ENCODE measurements at places on chromosomes 4 and X.

GRCh38 chr4:48258845-48259397 is 10.7 kb downstream of the TEC start:
- no peak for DNase-seq

- no peak for DNase-seq
These were observed 127.5 kb upstream of the RADX start for GRCh38 chrX:106484233-106484632.

- DNase-seq = no peak
These were observed 5.5 kb downstream of the CAMK2D start for GRCh38 chr4:113756005-113756410.

DNA sequence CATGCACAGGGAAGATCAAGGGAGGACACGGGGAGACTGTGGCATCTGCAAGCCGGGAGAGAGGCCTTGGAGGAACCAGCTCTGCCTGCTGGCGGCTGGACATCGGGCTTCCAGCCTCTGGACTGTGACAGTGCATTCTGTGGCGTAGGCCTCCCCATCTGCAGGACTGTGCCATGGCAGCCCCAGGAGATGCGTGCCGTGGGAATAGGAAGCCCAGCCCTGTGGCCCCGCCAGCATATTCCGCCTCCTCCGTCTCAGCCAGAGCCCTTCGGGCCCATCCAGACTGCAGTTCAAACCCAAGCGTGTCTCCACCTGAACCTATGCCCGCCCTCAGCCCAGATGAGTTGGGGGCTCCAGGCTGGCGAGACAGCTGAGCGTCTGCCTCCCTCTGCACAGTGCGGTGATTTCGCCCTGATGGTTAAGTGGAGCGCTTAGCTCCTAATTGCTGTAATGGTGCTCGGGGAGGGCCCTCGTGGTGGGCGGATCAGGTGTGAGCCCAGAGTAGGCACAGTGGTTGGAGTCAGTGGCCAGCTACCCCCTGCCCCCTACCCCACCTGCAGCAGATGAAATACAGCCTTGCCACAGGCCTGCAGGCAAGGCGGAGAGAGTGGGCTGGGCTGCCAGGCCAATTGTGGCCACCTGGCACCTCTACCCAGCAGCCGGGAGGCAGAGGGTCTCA is 133.9 kb downstream of the HMX1 start:
- DNase-seq = no peak

DNA sequence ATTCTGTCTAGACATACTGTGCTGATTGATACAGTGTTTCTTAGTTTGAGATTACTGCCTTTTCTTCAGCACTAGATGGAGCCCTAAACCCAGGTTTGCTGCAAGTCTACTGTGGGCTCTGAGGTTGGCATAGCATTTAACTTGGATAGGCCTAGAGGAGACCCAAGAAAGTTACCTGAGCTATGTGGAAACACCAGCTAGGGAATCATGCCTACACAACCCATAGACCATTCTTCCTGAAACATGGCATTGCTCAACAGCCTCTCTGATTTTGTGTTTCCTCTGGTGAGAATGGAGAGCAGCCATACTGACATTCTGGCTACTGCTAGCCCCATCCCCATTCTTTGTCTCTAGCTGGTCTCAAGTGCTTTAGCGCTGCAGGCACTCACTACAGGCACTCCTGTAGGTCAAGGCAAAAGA is 287.7 kb upstream of the PCDH18 start:
- DNase-seq = no peak

DNA sequence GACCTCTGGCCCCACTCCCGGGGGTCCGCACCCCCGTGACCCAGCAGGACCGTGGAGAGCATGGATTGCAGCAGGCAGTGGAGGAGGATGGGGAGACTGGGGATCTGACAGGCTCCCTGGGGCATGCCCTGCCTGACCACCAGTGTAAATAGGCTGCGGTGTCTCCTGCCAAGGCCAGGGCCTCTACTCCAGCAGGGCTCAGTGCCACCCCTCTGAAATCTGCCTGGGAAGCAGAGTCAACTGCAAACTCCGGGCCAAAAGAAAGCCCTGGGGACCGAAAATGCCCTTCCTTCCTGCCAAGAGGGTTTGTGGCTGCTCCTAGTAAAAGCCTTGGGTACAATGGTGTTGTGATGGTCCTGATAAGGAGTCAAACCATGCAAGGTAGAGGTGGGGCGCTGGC is 6.4 kb downstream of the ADRA2C start:
- DNase-seq = no peak

- DNase-seq = no peak
These were observed 42.4 kb downstream of the MEPE start for GRCh38 chr4:87875191-87875590.

DNA sequence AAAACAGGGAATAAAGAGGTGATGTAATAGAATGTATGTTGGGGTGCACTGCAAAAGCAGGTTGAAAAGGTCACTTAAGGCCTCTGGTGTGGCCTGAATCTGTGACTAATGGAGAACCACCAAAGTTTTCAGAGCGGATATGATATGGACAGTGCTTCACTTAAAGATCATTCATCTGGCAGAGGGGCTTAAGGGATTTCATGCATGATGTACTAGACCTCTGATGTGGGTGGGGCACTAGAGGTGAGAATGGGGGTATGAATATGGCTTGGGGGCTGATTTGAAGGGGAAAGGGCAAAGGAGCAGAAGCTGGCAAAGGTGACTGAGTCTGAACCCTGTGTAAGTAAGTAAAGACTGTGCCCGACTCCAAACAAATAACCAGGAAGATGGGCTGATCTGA is 62.4 kb upstream of the MCF2 start:
- DNase-seq = no peak
